ENCODE measurements at places on chromosomes 16 and 17. TPM values are rescaled to one million over a fixed set of nuclear protein-coding genes. Genes with fewer than 3 reads are reported as not detected.

Gene ITGAX
- total RNA-seq = 11.9 TPM

- no peak for DNase-seq
Measured at GRCh38 chr17:44965481-44966234, 2.4 kb downstream of the C1QL1 start.

GRCh38 chr16:83732536-83732935, 75.2 kb upstream of the HSBP1 start:
- no peak for DNase-seq

Gene MBTD1
- total RNA-seq = 14.9 TPM

Gene TBC1D3K
- not detected for total RNA-seq

Gene BIRC5
- 1.7 TPM for total RNA-seq

- no peak for DNase-seq
Measured at GRCh38 chr17:185445-186138, 4.1 kb upstream of the DOC2B start.

Gene MYH2
- total RNA-seq = not detected

Gene GJC1
- total RNA-seq = 6.5 TPM

Gene STH
- total RNA-seq = not detected

Gene MTSS2
- 33.0 TPM for total RNA-seq

GRCh38 chr16:51055434-51055833, 95.6 kb downstream of the SALL1 start:
- DNase-seq = no peak

GRCh38 chr16:79165079-79165478, 435.5 kb downstream of the MAF start:
- DNase-seq = no peak

DNA sequence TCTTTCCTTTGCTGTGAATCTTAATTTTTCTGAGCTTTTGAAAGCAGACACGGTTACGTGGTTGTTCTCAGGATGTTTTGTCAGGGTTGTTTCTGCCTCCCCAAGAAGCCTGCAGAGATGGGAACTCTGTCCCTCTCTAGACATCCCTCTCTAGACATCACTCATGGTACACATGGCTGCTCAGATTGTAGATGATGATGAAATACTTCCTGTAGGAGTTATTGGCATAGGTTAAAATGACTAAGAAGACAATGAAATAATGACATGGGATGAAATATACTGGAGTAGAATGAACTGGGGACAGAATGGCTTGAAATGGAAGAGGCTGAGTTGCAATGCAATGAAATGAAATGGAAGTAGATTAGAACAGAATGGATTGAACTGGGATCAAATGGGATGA, 253.4 kb downstream of the SHISA9 start:
- DNase-seq = no peak

- DNase-seq = no peak
Measured at GRCh38 chr17:17159571-17159970, 46.6 kb downstream of the PLD6 start.

- no peak for DNase-seq
Measured at GRCh38 chr17:78780335-78780734, 1.7 kb downstream of the CYTH1 start.

- DNase-seq = peak; percentile 91
Measured at GRCh38 chr17:38449364-38449763, 21.1 kb downstream of the ARHGAP23 start.

DNA sequence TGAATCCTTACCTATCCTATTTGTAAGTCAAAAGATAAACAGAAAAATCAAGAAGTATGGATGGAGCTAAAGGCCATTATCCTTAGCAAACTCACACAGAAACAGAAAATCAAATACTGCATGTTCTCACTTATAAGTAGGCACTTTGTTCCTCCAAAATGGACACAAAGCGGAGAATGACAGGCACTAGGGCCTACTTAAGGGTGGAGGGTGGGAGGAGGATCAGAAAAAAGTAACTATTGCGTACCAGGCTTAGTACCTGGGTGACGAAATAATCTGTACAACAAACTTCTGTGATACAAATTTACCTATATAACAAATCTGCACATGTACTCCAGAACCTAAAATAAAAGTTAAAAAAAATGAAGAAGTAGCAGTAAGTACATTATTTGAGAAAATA, 164.3 kb downstream of the PARN start:
- no peak for DNase-seq

DNA sequence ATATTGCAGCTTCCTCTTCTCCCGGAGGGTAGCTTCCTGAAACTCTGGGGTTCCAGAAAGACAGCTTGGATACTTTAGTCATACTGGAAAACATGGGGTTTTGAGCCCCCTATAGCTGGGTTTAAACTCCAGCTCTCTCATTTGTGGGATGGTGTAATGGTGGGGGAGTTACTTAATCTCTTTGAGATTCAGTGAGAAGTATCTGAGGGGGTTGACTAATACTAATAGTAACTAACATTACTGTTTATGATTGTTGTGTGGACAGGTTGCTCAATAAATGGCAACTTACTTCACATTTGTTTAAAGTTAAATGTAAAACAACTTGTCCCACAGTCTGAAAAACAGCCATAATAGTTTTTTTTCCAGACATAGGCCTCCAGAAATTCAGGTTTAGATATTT, 5.1 kb upstream of the SUZ12 start:
- no peak for DNase-seq

DNA sequence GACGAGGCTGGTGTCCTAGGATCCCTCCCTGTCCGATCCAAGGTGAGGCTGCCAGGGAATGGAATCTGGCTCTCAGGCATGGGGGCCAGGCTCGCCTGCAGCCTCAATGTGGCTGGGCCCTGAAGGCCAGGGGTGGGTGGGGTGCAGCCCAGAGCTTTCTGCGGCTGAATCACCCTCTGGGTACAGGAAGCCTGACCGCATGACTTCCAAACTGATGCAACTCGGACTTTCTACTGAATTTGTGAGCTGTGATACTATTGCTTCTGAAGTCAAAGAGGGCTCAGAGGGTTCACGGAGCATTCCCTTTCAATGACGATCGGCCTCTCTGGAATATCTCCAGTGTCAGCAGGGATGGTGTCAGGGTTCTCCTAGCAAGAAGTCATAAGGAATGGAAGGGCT, 123.7 kb downstream of the METRNL start:
- no peak for DNase-seq

Gene VMO1
- total RNA-seq = 3.0 TPM

DNA sequence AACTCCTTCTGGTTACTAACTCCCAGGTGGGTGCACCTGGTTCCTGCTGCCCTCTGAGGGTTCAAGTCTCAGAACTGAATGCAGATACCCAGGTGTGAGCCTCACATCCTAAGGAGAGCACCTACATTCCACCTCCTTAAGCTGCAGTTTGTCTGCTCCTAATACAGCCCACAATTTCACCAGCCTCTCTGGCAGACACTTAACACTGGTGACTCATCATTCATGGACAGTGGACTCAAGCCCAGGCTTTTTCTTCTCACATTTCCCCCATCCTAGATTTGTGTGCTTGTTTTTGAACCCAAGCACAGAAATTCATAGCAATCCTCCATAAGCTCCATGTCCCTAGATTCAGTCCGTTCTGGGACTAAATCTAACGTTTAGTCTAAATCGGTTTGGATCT, 7.0 kb upstream of the MAF start:
- no peak for DNase-seq

GRCh38 chr17:45740553-45741330, 43.4 kb upstream of the CRHR1 start:
- DNase-seq = peak; percentile 68

DNA sequence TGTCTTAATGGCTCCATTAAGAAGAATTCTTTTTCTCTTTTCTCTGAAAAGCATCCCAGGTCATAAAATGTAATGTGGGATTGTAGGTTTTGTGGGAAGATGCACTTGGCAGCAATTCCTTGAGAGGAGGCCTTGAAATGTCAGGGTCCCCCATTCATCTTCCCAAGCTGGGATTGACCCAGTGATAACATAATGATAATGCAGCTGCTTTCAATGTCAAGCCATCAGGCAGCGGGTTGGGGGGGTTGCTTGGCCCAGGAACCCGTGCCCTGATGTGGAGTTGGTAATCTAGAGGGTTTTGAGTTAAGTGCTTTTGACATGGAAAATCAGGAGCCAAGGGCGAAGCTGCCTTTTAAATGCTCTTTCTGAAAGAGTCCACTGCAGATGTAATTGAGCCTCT, 484.0 kb downstream of the WWOX start:
- DNase-seq = no peak

Gene TBC1D26
- not detected for total RNA-seq

Data from kidney (tissue), 22 donors.